Activated CD4-positive, alpha-beta T cell treated with anti-CD3 and anti-CD28 coated beads for 36 hours (primary cell): ENCODE measurements at places on chromosomes 2 and 18. TPM values are rescaled to one million over a fixed set of nuclear protein-coding genes. Genes with fewer than 3 reads are reported as not detected.

- DNase-seq: no peak
Observed at GRCh38 chr2:3134026-3134571, 243.5 kb downstream of the EIPR1 start.

DNA sequence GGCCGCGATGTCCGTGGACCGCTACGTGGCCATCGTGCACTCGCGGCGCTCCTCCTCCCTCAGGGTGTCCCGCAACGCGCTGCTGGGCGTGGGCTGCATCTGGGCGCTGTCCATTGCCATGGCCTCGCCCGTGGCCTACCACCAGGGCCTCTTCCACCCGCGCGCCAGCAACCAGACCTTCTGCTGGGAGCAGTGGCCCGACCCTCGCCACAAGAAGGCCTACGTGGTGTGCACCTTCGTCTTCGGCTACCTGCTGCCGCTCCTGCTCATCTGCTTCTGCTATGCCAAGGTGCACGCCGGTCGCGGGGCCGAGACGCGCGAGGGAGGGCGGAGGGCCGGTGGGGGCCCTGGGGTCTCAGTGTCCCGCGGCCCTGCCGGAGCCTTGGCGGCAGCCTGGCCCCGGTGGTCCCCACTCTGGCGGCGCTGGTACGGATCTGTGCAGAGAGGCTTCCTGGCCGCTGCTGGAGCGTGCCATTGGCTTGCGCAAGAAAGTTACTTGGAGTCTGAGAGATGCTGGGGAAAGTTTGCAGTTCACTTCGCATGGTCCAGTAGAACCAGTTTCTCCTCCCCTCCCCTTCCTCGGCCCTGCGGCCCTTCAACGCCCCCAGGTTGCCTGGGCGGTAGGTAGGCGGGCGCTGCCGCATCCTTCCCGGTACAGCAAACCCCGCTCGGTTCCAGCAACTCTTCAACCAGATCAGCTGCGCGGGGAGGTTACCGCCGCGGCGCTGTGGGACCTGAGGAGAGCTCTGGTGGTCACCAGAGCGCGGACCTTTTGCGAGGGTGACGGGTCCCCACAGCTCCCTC lies 1.5 kb downstream of the GALR1 start:
- peak; percentile 6 for DNase-seq

DNA sequence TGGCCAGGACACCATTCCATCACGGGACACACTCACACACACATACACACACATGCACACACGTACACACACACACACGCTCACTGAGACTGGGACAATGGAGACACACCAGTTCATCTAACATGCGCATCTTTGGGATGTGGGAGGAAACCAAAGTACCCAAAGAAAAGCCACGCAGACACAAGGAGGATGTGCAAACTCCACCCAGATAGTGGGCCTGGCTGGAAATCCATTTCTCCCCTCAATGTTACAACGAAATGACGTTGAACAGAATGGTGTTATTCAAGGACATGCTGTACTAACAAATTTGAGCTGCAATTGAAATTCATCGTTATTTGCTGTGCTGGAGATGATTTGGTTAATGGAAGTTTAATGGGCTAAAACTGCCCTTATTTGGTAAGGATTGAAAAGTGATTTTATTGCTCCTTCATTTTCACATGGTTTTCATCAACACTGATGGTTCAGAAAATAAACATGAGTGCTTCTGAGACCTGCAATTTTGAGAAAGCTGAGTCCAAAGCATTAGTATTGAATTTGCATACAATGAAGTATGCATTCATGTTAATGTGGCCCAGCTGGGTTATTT lies 110.0 kb downstream of the KCNE4 start:
- DNase-seq: no peak

GRCh38 chr2:73920577-73921545 lies 5.8 kb upstream of the DGUOK start:
- DNase-seq: peak; percentile 74

PLCD4 gene
- 0.83 TPM for total RNA-seq
